ENCODE measurements at places on chromosomes 1 and 21.

- no peak for DNase-seq
Measured at GRCh38 chr1:182589520-182589919, 464 bp upstream of the RNASEL start.

GRCh38 chr1:170176772-170177171 lies 31.0 kb downstream of the NTMT2 start:
- no peak for DNase-seq

DNA sequence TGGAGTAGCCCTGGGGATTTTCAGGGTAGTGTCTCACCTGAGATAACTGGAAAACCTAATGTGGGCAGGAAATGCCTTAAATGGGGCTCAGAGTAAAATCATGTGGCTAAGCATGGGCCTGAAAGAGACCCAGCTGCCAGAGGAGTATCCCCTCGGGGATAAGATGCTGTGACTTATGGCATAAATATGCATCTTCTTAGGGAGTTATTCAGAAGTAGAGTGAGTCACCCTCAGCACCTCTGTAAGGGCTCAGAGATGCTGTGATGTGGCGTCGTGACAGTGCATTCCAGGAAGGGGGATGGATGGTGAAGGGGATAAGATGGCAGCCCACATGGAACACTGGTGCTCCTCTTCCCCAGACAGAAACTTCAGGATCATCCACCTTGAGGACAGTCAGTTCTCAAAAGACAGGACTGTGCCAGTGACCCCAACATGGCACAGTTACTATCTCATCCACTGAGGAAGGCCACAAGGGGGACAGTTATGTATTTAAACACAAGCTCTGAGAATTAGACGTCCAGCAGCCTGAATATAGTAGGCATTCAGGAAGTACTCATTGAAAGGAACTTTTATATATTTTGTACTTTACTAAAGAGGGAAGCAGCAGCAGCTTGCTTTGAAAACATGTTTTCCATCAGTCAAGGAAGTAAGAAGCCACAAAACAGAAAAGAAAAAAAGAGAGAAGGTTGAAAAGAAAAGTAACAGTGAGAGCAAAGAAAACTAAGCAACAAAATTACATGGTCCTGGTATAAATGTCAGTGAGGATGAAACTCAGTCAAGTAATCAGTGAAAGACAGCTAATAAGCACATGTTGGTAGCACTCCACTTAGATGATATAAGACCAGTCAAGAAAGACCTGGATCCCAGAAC lies 8.3 kb downstream of the IL24 start:
- DNase-seq: no peak

DNA sequence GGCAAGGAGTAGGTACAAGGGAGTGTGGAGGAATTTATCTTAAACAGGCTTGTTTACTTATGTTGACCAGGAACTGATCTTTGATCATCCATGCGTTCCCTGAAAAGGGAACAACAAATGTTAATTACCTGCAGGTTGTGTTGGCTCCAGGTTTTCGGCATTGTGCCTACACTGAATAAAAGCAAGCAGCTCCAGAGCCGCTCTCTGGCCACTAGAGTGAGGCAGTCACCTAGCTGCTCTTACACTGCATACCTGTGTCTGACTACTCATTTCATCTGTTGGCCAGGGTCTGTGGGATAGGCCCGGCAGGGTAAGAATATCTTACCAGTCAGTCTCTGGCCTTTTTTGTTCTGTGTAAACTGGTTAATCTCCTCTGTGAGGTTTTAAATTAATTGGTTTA lies 183.6 kb downstream of the HFM1 start:
- DNase-seq: no peak

DNA sequence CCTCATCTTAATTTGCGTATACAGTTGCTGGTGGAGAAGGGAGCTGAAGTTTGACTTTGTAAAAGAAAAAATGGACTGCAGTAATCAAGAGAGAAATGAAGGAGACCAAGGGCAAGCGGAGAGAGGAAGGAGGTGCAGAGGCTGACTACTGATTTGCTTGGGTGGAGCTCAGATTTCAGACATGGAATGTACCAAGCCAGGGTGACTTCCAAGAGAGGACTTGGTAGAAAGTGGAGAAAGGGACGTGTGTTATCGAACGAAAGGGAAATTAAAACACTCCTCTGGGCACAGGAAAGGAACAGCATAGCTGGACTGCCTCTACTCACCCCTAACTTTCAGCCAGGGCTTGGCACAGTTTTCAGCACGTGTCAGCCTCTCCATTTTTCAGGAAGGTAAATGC lies 15.1 kb upstream of the HEATR1 start:
- no peak for DNase-seq

- no peak for DNase-seq
Measured at GRCh38 chr1:201715801-201716741, 112.9 kb upstream of the IPO9 start.

GRCh38 chr1:218683242-218683641 lies 338.1 kb downstream of the TGFB2 start:
- no peak for DNase-seq

GRCh38 chr1:180845352-180845751 lies 67.3 kb upstream of the KIAA1614 start:
- DNase-seq: no peak

DNA sequence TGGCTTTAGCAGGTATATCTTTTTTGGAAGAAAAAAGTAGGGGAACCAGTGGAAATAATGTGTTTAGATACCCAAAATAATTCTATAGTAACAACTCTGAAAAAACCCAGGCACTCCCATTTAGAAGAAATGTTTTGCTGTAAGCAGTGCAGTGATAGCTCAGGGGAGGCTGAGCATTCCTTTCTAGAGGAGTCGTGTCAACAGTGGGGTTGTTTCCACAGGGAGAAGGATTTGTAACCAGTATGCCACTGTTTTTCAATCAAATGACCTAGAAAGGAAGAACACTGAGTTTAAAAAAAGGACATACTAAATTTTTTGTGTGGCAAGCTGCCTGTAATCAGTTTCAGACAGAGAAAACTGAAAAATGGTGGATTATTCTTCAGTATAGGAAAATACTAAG lies 2.4 kb downstream of the PGD start:
- DNase-seq: no peak

GRCh38 chr21:29753216-29753615 lies 186.6 kb downstream of the GRIK1 start:
- DNase-seq: no peak

All from natural killer cell treated with Interleukin-12 subunit alpha and Interleukin-12 subunit beta and Interleukin-15 and Interleukin-18, amount 100 ng/mL, for 72 hours (primary cell).